ENCODE measurements at places on chromosomes 16 and 17. TPM values are rescaled to one million over a fixed set of nuclear protein-coding genes. Genes with fewer than 3 reads are reported as not detected.
A peak's percentile ranks its signal among the peaks of the same experiment; 100 is the strongest.

Gene BIRC5
- polyA plus RNA-seq = 0.77 TPM

Gene PFN1
- polyA plus RNA-seq = 162 TPM

Gene CDH15
- not detected for polyA plus RNA-seq

Gene MYH11
- 24.7 TPM for polyA plus RNA-seq

Gene NUP85
- polyA plus RNA-seq = 45.7 TPM

Gene VAC14
- polyA plus RNA-seq = 32.2 TPM

Gene GSG1L
- not detected for polyA plus RNA-seq

- no peak for DNase-seq
- H3K27me3 ChIP-seq = no peaks in the 10 kb centered on the region
- no peaks in the 10 kb centered on the region for H3K36me3 ChIP-seq
- H3K27ac ChIP-seq = no peak overlapping the region
- H3K4me1 ChIP-seq = no peaks in the 10 kb centered on the region
These were observed 5.5 kb upstream of the VKORC1 start for GRCh38 chr16:31099860-31100638.

GRCh38 chr16:76243620-76244019, 33.6 kb upstream of the CNTNAP4 start:
- H3K4me1 ChIP-seq = peaks cover 3% of the 10 kb centered on the region
- H3K27me3 ChIP-seq = no peaks in the 10 kb centered on the region
- no peak for DNase-seq
- H3K4me3 ChIP-seq = no peak overlapping the region

GRCh38 chr17:76783146-76783545, 45.2 kb downstream of the MFSD11 start:
- no peak overlapping the region for H3K4me3 ChIP-seq
- H3K27me3 ChIP-seq = no peaks in the 10 kb centered on the region
- H3K27ac ChIP-seq = no peak overlapping the region

- no peak overlapping the region for H3K27ac ChIP-seq
- no peak for DNase-seq
- H3K4me3 ChIP-seq = no peak overlapping the region
These were observed 869.5 kb upstream of the SOX9 start for GRCh38 chr17:71251276-71251675.

GRCh38 chr17:2192367-2193057, 111.1 kb downstream of the SMG6 start:
- H3K27ac ChIP-seq = no peak overlapping the region
- H3K4me1 ChIP-seq = no peaks in the 10 kb centered on the region
- H3K27me3 ChIP-seq = no peaks in the 10 kb centered on the region
- H3K36me3 ChIP-seq = no peaks in the 10 kb centered on the region

DNA sequence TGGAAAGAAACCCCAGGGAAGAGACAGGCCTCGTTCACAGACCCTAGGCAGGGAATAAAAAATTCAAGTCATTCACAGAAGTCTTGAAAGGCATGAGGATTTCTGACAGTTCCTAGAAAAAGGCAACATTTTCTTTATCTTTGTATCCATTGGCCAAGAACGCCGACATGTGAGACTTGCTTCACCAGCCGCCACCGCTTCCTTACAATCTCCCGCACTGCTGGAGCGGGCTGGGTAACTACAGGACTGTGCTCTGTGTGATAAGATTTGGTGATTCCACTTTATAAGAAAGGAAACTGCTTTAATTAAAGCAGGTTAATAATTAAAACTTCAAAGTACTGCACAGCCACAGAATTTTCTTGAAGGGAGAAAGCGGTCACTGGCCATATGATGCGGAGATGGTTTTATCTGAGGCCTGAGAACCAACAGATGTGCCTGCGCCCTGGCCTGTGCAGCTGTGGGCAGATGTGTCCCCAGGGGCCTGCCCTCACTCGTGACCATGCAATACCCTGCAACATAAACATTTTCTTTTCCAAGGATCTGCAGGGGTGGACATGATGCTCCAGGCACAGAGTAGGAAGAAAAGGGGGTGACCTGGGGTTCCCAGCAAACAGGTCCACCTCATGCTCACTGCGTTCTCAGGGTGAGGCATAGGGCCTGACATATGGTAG, 13.0 kb upstream of the LGALS3BP start:
- no peaks in the 10 kb centered on the region for H3K36me3 ChIP-seq
- peaks cover 20% of the 10 kb centered on the region for H3K4me1 ChIP-seq
- DNase-seq = peak; percentile 34
- no peaks in the 10 kb centered on the region for H3K27me3 ChIP-seq
- H3K4me3 ChIP-seq = no peak overlapping the region

- no peak overlapping the region for H3K27ac ChIP-seq
- peaks cover 12% of the 10 kb centered on the region for H3K4me1 ChIP-seq
- no peaks in the 10 kb centered on the region for H3K36me3 ChIP-seq
- no peaks in the 10 kb centered on the region for H3K27me3 ChIP-seq
- no peak overlapping the region for H3K4me3 ChIP-seq
These were observed 13.3 kb downstream of the SAP30BP start for GRCh38 chr17:75680431-75680830.

DNA sequence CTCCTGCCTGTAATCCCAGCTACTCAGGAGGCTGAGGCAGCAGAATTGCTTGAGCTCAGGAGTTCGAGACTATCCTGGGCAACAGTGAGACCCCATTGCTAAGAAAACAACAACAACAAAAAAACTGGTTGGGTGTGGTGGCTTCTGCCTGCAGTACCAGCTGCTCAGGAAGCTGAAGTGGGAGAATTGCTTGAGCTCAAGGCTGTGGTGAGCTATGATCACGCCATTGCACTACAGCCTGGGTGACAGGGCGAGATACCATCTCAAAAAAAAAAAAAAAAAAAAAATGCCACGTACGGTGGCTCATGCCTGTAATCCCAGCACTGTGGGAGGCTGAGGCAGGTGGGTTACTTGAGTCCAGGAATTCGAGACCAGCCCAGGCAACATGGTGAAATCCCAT, 34.1 kb downstream of the NME2 start:
- no peak overlapping the region for H3K27ac ChIP-seq
- DNase-seq = no peak

- H3K27ac ChIP-seq = peak overlapping the region; percentile 77
- no peak overlapping the region for H3K4me3 ChIP-seq
- peak; percentile 71 for DNase-seq
These were observed 54.8 kb upstream of the MAP3K14 start for GRCh38 chr17:45371414-45372324.

- no peak for DNase-seq
- no peak overlapping the region for H3K4me3 ChIP-seq
- peaks cover 26% of the 10 kb centered on the region for H3K4me1 ChIP-seq
- no peak overlapping the region for H3K27ac ChIP-seq
- peaks cover 12% of the 10 kb centered on the region for H3K36me3 ChIP-seq
These were observed 2.6 kb downstream of the NUP88 start for GRCh38 chr17:5416901-5417300.

GRCh38 chr17:62668091-62668804, 40.8 kb downstream of the MRC2 start:
- no peaks in the 10 kb centered on the region for H3K4me1 ChIP-seq
- no peaks in the 10 kb centered on the region for H3K27me3 ChIP-seq
- H3K4me3 ChIP-seq = no peak overlapping the region
- H3K27ac ChIP-seq = no peak overlapping the region
- no peak for DNase-seq

- H3K4me1 ChIP-seq = no peaks in the 10 kb centered on the region
- no peak for DNase-seq
- no peak overlapping the region for H3K4me3 ChIP-seq
- H3K27me3 ChIP-seq = no peaks in the 10 kb centered on the region
These were observed 229.6 kb downstream of the PARN start for GRCh38 chr16:14400285-14400977.

- H3K36me3 ChIP-seq = no peaks in the 10 kb centered on the region
- H3K27me3 ChIP-seq = no peaks in the 10 kb centered on the region
- H3K4me1 ChIP-seq = no peaks in the 10 kb centered on the region
- no peak overlapping the region for H3K27ac ChIP-seq
- H3K4me3 ChIP-seq = no peak overlapping the region
These were observed 88.5 kb upstream of the IRX3 start for GRCh38 chr16:54375071-54375470.

- H3K4me1 ChIP-seq = no peaks in the 10 kb centered on the region
- H3K27me3 ChIP-seq = no peaks in the 10 kb centered on the region
- no peak for DNase-seq
- H3K36me3 ChIP-seq = no peaks in the 10 kb centered on the region
- H3K27ac ChIP-seq = peak overlapping the region; percentile 65
- H3K4me3 ChIP-seq = no peak overlapping the region
These were observed 107.3 kb downstream of the OR1D5 start for GRCh38 chr17:2955931-2956582.

DNA sequence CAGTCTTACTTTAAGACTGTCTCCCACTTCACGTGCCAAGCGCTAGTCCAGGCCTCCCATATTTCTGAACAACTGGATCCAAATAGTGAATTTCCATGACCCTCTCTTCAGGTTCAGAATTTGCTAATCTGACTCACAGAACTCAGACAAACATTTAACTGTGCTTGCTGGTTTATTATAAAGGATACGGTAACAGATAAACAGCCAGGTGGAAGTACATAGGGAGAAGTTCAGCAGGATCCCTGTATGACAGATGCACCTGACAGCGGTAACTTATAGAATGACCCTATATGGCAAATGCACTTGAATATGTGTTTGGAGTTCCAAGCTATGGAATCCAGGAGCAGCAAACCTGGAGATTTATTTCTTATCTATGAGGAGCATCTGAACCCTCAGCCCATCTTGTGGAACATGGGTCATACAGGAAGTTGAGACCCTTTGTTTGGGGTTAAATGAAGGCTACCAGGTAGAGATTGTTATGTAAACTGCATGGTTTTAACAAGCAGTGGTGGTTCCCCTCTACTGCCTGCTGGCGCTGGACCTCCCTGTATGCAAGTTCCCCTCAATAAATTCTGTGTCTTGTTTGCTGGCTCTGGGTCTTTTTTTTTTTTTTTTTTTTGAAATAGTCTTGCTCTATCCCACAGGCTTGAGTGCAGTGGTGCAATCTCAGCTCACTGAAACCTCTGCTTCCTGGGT, 622.6 kb downstream of the KCNJ2 start:
- H3K4me3 ChIP-seq = no peak overlapping the region
- no peaks in the 10 kb centered on the region for H3K4me1 ChIP-seq
- no peaks in the 10 kb centered on the region for H3K27me3 ChIP-seq
- no peak for DNase-seq
- no peak overlapping the region for H3K27ac ChIP-seq

- H3K27ac ChIP-seq = no peak overlapping the region
- no peaks in the 10 kb centered on the region for H3K36me3 ChIP-seq
- H3K4me1 ChIP-seq = no peaks in the 10 kb centered on the region
These were observed 15.4 kb downstream of the MFSD11 start for GRCh38 chr17:76753061-76753961.

GRCh38 chr16:30748634-30749445, 615 bp downstream of the PHKG2 start:
- H3K27me3 ChIP-seq = no peaks in the 10 kb centered on the region
- H3K27ac ChIP-seq = peak overlapping the region; percentile 33
- H3K4me1 ChIP-seq = no peaks in the 10 kb centered on the region
- DNase-seq = peak; percentile 58

DNA sequence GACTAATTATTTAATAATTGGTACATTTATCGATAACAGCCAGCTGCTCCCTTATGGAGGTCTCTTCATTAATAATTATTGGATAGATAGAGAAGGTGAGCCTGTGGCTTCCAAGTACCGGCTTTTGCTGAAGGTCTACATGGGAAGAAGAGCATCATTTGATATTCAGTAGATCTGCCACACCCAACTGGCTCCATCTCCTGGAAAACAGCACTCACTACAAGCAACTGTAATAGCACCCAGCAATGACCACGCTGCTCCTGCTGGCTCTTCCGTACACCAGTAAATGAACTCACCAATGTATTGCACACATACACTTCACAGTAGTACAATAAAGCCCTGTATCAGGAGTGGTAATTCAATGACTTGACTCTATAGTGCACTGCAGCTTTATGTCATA, 19.5 kb downstream of the MARVELD3 start:
- H3K36me3 ChIP-seq = no peaks in the 10 kb centered on the region
- H3K27ac ChIP-seq = no peak overlapping the region
- H3K4me1 ChIP-seq = peaks cover 13% of the 10 kb centered on the region
- no peak for DNase-seq
- no peaks in the 10 kb centered on the region for H3K27me3 ChIP-seq
- H3K4me3 ChIP-seq = no peak overlapping the region

- H3K27me3 ChIP-seq = no peaks in the 10 kb centered on the region
- DNase-seq = no peak
- no peak overlapping the region for H3K4me3 ChIP-seq
- no peak overlapping the region for H3K27ac ChIP-seq
- H3K4me1 ChIP-seq = no peaks in the 10 kb centered on the region
- no peaks in the 10 kb centered on the region for H3K36me3 ChIP-seq
These were observed 14.0 kb downstream of the SRCIN1 start for GRCh38 chr17:38591759-38592241.

DNA sequence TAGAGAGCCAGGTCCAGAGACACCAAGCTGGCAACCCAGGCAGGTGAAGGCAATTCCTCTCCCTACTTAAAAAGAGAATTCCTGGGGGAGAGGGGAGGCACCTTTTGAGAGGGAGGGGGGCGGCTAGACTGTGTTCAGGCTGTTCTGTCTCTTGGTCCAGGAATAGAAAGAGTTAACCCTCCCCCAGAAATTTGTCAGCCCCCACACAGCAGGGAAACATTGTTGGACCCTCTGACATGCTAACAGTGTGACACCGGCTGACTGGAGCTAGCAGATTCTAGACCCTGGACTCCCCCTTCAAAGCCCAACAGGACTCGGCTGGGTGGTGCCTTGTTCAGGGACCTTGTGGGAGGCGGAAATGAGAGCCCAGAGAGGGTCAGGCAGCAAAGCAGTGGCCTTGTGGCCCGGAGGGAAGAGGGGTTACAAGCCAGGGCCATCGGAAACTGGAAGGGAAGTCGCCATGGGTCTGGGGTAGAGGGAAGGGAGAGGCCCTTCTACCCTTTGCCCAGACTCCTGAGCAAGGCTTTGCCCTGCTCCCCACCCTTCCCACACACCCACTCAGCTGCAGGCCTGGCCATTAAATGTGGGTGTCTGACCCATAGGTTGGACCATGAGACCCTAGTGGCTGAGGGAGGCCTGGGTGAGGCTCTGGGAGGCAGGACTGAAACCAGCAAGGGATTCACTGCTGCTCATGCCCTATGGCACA, 44.6 kb downstream of the RAI1 start:
- no peaks in the 10 kb centered on the region for H3K36me3 ChIP-seq
- no peak overlapping the region for H3K27ac ChIP-seq
- DNase-seq = no peak
- H3K4me3 ChIP-seq = no peak overlapping the region
- no peaks in the 10 kb centered on the region for H3K4me1 ChIP-seq
- no peaks in the 10 kb centered on the region for H3K27me3 ChIP-seq

DNA sequence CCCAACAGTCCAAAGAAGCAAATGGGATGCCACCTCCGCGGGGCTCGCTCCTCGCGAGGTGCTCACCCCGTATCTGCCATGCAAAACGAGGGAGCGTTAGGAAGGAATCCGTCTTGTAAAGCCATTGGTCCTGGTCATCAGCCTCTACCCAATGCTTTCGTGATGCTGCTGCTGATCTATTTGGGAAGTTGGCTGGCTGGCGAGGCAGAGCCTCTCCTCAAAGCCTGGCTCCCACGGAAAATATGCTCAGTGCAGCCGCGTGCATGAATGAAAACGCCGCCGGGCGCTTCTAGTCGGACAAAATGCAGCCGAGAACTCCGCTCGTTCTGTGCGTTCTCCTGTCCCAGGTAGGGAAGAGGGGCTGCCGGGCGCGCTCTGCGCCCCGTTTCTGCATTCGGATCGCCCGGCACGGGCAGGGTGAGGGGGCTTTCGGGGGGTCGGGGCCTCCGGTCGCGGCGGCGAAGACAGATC, at the start of gene CDH13:
CDH13 (plus strand) TSS at position 179 of the 471 bp plus-strand sequence.
- no peaks in the 10 kb centered on the region for H3K27me3 ChIP-seq
- no peak for DNase-seq
- H3K36me3 ChIP-seq = no peaks in the 10 kb centered on the region
- no peaks in the 10 kb centered on the region for H3K4me1 ChIP-seq

GRCh38 chr17:68198931-68199836, 48.7 kb upstream of the AMZ2 start:
- no peak overlapping the region for H3K27ac ChIP-seq
- DNase-seq = peak; percentile 37

Data from pancreas (tissue), 10 donors.